ENCODE measurements at places on chromosomes 7 and 10.

- no peak overlapping the region for H3K4me3 ChIP-seq
- no peaks in the 10 kb centered on the region for H3K4me1 ChIP-seq
- H3K36me3 ChIP-seq, result no peaks in the 10 kb centered on the region
- DNase-seq, result no peak
These were observed 52.0 kb downstream of the CDK14 start for GRCh38 chr7:90648107-90648506.

DNA sequence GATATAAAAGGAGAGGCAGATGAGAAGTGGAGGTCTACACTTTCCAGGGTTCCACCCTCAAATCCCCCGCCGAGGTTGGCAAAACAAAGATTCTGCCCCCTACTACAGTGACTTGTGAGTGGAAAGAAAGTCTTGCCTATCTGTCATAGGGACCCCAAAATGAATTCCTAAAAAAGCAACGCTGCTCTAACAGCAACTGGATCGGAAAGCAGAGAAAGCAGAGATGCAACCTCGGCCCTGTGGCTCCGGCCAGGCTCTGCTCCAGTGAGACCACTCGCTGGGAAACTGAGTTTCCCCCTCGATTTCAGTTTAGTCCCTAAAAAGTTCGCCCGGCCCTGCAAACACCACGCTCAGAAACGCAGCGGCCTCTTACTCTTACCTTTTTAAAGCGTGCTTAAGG, 297.9 kb upstream of the NFE2L3 start:
- peaks cover 27% of the 10 kb centered on the region for H3K27me3 ChIP-seq
- no peaks in the 10 kb centered on the region for H3K36me3 ChIP-seq
- no peak overlapping the region for H3K4me3 ChIP-seq
- DNase-seq, result no peak
- H3K4me1 ChIP-seq, result peaks cover 6% of the 10 kb centered on the region
- no peak overlapping the region for H3K27ac ChIP-seq

DNA sequence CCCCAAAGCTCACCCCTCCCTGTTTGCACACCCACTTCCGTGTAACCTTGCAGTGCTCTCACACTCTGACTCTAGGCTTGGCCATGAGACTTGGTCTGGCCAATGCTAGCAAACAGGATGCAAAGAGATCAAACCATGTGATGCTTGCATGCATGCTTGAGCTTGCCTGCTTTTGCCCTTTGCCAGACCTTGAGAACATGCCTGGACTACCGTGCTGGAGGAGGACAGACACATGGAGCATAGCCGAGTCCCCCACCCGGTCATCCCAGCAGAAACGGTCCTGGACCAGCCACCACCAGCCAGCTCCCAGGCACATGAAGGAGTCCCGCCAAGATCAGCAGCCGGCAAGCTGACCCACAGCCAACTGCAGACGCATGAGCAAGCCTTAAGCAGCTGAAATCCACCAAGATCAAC, 23.4 kb downstream of the PYROXD2 start:
- no peak overlapping the region for H3K4me3 ChIP-seq
- DNase-seq, result peak; percentile 35
- H3K27ac ChIP-seq, result no peak overlapping the region
- H3K27me3 ChIP-seq, result peaks cover 19% of the 10 kb centered on the region
- no peaks in the 10 kb centered on the region for H3K4me1 ChIP-seq

DNA sequence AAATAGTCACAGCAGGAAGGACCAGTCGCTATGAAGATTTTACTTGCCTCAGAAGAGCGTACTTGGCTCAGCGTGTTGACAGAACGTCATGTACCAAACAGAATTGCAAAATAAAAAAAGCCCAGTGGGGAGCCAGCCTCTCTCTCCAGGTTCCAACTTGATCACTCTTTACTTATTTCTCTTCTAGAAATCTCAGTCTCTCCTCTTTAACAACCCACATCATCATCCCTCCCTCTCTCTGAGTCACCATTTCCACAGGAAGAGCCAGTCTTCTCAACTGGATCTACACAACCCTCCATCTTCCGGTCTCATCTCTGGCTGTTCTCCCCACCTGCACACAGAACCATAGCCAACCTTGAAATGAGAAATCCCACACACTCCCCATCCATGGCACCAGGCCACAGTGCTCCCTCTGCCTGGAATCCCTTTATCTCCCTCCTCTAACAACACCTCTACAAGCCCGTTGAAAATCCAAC, 718.3 kb downstream of the GRID1 start:
- no peaks in the 10 kb centered on the region for H3K27me3 ChIP-seq
- H3K36me3 ChIP-seq, result no peaks in the 10 kb centered on the region
- no peak overlapping the region for H3K4me3 ChIP-seq
- peak overlapping the region; percentile 44 for H3K27ac ChIP-seq
- peaks cover 41% of the 10 kb centered on the region for H3K4me1 ChIP-seq

- peaks cover 10% of the 10 kb centered on the region for H3K36me3 ChIP-seq
- no peaks in the 10 kb centered on the region for H3K4me1 ChIP-seq
- H3K4me3 ChIP-seq, result no peak overlapping the region
- H3K27ac ChIP-seq, result no peak overlapping the region
- H3K27me3 ChIP-seq, result no peaks in the 10 kb centered on the region
These were observed 182.4 kb downstream of the MYOF start for GRCh38 chr10:93299606-93300287.

- no peak overlapping the region for H3K27ac ChIP-seq
- H3K4me1 ChIP-seq, result peaks cover 19% of the 10 kb centered on the region
- H3K36me3 ChIP-seq, result peaks cover 5% of the 10 kb centered on the region
- no peak overlapping the region for H3K4me3 ChIP-seq
- no peak for DNase-seq
These were observed 71.3 kb downstream of the CPEB3 start for GRCh38 chr10:92219559-92219958.

GRCh38 chr7:155918720-155919390, 106.6 kb upstream of the SHH start:
- H3K27ac ChIP-seq, result peak overlapping the region; percentile 75
- no peaks in the 10 kb centered on the region for H3K36me3 ChIP-seq
- H3K4me3 ChIP-seq, result no peak overlapping the region
- peak; percentile 96 for DNase-seq
- H3K27me3 ChIP-seq, result no peaks in the 10 kb centered on the region
- peaks cover 31% of the 10 kb centered on the region for H3K4me1 ChIP-seq

Data from MCF 10A (cell line).